Stimulated activated CD4-positive, alpha-beta T cell treated with anti-CD3 and anti-CD28 coated beads, Interleukin-2, amount 100 ng/mL, for 4 hours (primary cell): ENCODE measurements at places on chromosomes 7 and 10.

DNA sequence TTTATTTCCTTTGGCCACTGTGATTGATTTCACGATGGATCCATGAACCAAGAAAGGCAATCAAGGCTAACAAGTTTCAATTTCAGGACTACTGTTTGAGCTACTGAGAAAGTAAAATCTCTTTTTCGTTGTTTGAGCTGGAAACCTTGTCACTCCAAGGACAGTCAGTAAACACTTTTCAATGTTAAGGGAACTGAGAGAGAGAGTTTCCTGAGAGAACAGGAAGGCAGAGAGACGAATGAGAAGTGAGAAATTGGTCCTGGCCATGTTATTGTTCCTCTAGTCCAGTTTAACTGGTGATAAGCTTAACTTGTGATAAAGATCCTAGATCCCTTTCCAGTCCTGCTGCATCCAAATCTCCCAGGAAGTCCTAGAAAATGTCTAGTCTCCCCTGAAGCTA, 909 bp upstream of the AKR1D1 start:
- DNase-seq, result no peak

DNA sequence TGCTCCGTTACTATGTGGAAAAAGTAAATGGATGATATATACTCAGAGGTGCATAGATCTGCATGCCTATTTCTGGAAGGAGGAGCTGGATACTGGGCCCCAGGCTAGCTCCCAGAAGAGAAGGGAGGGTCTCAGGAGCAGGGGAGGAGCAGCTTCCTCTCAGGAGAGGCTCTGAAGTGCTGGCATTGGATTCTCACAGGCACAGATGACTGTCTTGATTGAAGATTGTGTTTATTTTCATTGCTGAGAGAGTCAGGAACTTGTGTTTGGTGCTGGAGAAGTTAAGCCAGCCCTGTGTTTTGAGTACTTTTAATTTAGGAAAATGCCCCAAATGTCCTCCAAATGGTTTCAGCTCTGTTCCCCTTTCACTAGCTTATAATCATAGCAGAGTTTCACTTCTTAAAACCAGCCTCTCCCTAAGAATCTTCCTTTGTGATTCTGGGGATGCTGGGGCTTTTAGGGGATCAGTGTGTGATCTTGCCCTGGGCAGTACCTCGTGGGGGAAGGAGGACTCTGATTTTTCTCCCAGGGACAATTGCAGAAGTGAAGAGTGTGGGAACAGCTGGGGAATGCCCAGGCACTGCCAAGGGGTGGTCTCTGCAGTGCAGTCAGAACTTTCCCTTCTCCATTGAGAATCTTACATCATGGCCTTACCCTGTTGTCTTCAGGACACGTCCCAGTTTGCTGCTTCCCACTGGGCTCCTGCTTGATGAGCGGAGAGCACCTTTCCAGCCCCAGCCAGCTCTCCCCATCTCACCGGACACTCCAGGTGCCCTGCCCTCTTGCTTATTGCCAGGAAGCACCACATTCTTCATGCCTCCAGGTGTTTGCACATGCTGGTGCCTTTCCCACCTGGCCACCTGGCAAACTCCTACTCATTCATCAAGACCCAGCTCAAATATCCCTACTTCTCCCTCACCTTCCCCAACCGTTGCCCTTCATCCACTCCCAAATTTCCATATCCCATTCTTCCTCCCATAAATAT, 102.8 kb downstream of the ARHGAP22 start:
- DNase-seq, result no peak

- DNase-seq, result no peak
These were observed 41.8 kb downstream of the NUP205 start for GRCh38 chr7:135599471-135599870.

GRCh38 chr10:68334672-68335467, 2.1 kb upstream of the PBLD start:
- no peak for DNase-seq

- DNase-seq, result no peak
These were observed 156.8 kb downstream of the FRMD4A start for GRCh38 chr10:14173706-14174594.

DNA sequence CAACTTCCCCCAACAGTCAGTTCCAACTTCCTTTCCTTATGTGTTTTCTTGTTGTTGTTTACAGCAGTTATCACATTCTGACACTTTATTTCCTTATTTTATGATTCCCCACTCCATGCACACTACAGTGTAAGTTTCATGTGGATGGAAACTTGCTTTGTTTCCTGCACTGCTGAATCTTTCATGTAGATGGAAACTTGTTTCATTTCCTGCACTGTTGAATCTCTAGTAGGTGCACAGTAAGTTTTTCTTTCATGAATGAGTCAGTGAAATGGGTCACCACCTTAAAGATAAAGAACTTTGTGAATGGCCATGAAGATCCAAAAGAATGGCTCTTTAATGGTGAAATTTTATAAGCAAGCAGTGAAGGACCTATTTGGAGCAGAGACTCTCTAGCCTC, 61.4 kb downstream of the SHOC2 start:
- DNase-seq, result no peak

- DNase-seq, result no peak
These were observed 650.8 kb upstream of the CELF2 start for GRCh38 chr10:10366836-10367235.

- DNase-seq, result no peak
These were observed 110.5 kb downstream of the SVIL start for GRCh38 chr10:29524294-29524693.

DNA sequence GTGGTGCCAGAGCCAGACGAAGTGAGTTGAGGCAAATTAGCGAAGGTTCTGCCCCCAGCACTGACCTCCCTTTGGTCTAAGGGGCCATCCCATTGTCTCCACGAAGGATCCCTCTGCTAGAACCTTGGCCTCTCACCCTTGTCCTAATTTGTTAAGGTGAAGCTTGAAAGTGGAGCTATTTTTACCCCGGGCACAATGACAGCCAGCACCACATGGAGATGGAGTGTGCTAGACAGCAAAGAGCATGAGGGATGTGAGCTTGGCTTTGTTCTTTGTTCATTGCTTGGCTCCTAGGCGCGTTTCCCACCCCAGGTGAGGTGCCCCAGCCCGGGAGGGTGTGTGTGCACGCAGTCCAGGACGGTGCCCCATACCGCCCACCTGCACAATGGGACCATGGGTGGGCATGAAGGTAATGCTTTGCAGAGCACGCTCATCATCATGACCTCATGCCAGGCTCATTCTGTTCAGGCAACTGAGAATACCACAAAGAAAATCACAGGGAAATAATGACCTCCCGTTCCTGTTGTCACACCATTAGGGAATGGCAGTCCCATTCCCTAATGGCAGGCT, 361.0 kb upstream of the FZD8 start:
- DNase-seq, result no peak

GRCh38 chr10:132832186-132832969, 46.4 kb upstream of the NKX6-2 start:
- no peak for DNase-seq

- no peak for DNase-seq
These were observed 90.0 kb downstream of the PLCE1 start for GRCh38 chr10:94083662-94084265.

GRCh38 chr7:972676-973309, 2.6 kb downstream of the COX19 start:
- no peak for DNase-seq

DNA sequence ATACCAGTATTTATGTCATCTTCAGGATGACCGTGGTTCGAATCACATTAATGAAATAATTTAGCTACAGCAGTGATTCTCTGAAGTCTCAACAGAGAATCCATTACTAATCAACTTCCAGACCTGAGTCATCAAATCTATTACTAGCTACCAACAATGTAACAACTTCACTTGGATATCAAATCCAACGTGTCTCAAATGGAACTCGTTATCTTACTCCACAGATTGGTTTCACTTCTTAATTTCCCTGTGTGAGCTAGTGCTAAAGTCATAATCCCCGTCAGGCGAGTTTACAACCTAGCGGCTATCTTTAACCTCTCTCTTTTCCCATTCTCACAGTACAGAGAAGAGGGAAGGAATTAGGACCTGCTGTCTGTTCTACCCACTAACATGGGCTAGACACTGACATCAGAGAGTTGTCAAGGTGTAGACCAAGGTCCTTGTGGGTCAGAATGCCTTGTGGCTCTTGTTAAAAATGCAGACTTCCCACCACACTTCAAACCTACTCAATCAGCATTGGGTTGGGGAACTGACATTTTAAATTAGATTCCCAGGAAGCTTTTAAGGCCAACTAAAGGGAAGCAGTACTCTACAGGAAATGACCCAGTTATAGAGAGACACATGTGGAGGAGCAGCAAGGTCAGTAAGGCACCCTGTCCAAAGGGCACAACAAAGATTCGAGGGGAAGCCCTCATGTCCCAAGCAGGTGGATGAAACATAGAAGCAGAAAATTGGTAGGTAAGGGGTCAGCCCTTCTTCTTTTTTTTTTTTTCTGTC, 57.3 kb upstream of the GSAP start:
- no peak for DNase-seq

DNA sequence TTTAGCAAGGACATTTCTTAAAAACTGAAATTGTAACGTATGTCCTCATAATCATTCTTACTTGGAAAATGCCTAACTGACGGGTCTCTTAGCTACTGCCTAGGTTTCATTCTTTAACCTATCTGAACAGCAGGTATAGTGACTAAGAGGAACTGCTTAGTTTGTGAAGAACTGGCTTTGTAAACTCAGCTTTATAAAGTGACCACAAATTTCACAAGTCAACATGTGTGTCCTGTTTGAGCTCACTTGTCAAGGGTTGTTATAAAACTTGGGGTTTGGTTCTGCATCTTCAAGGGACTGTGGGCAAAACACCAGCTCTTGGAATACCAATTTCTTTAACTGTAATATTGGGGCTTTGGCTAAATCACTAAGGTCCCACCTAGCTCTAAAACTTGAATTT, 32.2 kb downstream of the MRPS33 start:
- no peak for DNase-seq

DNA sequence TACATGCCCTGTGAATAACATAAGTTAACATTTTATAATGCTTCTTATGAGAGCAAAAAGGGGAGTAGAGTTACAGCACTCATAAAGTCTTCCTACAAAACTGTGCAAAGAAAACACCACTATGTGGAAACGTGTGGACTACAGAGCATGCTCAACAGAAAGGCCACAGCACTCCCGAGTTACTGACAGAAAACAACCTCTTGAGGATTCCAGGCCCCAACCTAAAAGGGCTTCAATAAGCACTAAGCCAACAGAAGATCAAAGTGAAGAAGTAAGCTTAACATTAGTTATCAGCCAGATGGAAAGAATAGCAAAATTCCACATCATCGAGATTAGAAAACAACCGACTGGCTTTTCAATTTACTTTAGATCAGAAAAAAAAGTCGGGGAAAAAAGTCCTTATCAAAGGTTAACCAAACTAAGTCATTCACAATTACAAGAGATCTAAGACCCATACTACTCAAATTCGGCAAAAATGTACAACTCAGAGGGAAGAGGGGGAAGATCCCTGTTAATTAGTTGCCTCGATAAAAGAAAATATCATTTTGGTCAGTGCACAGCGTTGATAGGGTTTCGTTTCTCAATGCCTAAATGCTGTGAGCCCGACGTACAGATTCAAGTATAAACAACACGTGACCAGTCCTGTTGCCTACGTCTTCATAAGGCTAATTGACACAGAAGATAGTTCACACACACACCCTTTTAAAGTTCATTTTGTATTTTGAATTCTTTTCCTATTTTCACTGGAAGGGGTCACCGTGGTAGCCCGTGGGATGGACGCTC, 1.4 kb downstream of the KBTBD2 start:
- DNase-seq, result peak; percentile 18

DNA sequence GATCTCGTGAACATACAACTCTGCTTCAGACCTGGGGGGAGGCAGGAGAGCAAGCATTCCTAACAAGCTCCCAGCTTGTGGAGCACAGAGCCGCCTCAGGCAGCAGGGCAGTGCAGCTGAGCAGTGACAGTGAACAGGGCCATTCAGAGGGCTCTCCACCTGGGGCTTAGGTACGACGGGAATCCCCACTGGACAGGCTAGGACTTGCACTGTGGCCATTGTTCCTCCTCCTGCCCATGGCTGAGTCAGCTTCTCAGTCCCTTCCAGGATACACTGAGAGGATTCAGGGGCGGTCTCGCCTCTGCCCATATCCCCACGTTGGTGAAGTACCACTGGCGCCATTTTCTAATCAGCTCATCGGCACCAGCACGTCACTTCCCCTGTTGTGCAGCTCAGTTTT, 71.1 kb downstream of the FIGNL1 start:
- no peak for DNase-seq

GRCh38 chr10:15808204-15808797, 52.0 kb downstream of the MINDY3 start:
- DNase-seq, result no peak

- no peak for DNase-seq
These were observed 35.6 kb downstream of the COL13A1 start for GRCh38 chr10:69837261-69837660.

DNA sequence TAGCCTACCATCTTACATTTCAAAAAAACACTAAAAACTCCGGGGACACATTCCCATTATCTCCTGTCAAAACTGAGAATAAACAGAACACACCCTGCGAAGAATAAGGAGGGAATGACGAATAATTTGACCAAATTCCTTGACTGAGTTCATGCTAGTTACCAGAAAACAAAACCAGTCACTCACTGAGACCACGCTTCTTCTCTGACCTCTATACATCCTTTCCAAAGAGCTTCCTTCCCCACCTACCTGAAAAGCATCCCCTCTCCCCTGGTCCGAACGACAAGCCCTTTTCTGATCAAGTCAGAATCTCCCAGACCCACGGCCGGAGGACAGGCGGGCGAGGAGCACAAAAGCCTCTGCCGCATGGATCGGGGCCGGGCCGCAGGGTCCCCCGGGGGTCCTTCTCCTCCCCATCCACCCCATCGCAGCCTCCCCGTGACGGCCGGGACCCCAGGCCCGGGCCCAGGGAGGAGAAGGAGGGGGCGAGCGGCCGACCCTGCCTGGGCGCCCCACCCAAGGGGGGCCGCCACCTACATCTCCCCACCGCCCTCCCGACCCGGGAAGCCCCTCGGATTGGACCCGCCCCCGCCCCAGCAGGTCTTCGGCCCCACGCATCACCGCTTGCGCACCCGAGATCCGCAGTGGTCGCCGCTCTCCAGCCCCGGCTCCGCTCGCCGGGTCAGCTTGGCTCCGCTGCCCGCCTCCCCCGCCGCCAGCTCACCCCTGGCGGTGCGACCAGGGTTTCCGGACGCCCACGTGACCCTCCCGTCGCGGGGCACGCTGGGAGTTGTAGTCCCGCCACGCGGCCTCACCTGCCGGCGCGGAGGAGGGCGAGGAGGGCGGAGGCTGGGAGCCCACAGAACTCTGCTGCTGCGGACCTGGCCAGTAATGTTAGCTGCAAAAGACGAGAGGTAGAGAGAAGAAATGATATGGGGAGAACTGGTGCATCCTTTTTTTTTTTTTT, at the start of gene SLC37A3:
TSS of gene SLC37A3 (minus strand) at position 747 of the 967 bp plus-strand sequence. CDS start 16,004 bp downstream, outside the sequence.
- DNase-seq, result peak; percentile 82
